ENCODE measurements at places on chromosomes 5 and 9.

- no peak for DNase-seq
Observed at GRCh38 chr5:149544028-149544420, 7.2 kb downstream of the CSNK1A1 start.

DNA sequence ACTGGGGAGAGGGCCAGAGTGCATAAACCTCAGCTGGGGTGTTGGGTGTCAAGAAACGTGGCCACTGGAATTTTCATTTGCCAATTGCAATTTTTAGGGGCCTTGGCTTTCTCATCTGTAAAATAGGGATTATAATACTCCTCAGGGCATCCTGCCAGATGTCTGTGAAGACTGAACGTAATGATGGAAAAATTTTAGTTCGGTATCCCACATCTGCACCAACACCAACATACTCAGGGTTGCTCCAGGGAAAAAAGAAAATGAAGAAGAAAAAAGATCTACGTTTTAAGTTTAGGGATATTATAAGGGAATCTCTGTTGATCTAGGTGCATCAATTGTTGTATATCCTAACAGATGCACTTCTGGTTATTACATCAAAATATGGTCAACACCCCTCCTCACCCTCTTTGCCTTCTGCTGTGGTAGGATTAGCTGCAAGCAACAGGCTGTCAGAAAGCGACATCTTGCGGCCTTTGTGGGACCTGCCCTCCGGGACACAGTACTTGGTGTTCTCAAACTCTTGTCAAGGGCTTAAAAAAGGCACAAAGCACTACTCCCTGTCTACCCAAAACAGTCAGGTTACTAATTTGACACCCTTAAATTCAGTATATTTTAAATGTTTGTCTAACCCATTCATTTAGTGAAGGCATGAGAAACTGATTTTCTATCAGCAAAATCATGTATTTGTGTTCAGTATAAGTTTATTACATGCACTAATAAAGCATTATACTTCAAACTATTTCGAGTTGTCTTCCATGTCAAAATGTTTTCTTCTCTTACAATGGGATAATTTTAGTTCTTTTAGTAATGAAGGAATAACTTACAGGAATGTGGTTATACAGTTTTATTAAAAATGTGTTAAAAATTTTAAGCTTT lies 8.3 kb upstream of the TBC1D2 start:
- peak; percentile 58 for DNase-seq

DNA sequence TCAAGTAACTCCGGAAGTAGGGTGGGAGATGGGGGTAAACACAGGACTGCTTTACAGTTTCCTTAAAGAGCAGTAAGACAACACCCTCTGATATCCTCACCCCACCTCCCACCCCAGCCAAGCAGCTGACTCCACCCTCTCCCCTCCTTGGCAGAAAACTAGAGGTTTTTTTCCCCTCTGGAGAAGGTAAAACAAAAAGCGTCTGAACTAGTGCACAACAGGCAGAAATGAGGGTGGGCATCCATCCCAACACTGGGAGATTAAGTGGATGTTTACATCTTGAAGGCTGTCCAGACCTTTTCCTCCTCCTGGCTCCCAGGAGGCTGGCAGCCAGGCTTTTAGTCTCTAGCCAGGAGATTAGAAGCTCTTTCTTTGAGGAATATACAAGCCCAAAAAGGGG lies 13.9 kb upstream of the CTNNAL1 start:
- no peak for DNase-seq

DNA sequence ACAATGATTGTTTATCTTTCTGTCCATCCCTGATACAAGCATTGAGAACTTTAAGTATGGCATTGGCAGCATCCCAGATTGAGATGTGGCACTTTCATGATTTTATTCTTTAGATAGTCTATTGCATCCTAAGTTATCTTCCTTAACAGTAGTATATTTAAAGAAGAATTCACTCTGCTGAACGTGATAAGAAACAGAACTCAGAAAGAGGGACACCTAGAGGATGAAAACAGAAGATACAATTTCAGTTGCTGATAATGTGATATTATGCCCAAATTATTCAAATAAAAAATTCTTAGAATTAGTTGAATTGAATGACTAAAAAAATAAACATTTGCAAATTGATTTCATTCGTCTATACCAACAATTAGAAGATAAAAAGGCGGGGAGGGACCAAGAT lies 218.1 kb upstream of the DMRTA1 start:
- no peak for DNase-seq

DNA sequence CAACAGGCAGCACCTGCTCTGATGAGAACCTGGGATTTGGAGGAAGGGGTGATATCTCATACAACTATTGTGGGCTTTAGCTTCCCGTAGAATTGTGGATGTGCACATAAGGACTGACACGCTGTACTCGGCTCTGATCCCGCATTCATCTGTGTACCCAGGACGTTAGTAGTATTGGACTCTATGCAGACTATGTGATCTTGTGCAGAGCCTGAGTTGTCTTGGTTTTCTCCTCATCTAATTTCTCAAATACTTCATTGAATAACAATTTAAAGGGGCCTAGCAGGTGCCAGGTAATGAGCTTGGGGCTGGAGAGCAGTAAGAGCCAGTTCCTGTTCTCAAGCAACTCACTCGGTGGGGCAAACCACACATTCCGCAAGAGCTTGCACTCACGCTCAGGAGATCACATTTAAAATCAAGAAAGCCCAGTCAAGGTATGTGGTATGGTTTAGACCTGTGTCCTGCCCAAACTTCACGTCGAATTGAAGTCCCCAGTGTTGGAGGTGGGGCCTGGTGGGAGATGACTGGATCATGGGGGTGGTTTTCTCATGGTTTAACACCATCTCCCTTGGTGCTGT lies 14.8 kb downstream of the C5orf15 start:
- DNase-seq, result no peak

- DNase-seq, result no peak
Observed at GRCh38 chr9:114693248-114693855, 11.4 kb upstream of the TEX48 start.

DNA sequence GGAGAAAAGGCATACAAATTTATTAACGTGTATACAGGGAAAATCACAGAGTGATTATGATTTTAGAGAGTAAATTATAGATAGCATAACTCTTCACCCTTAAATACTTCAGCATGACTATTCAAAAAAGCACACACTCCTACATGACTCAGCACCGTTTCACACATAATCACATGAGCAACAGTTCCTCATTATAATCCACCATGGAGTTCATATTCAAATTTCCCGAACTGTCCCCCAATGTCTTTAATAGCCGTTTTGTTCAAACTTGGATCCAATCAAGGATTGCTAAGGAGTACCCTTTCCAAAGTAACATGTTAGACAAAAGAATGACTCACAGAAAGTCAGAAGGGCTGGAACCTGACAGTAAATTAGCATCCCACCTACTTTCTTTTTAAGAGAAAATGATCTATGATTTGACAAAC lies 32.1 kb downstream of the RAPGEF1 start:
- no peak for DNase-seq

- no peak for DNase-seq
Observed at GRCh38 chr5:1272201-1272600, 22.7 kb downstream of the TERT start.

GRCh38 chr5:17037751-17038150 lies 101.7 kb upstream of the MYO10 start:
- no peak for DNase-seq

DNA sequence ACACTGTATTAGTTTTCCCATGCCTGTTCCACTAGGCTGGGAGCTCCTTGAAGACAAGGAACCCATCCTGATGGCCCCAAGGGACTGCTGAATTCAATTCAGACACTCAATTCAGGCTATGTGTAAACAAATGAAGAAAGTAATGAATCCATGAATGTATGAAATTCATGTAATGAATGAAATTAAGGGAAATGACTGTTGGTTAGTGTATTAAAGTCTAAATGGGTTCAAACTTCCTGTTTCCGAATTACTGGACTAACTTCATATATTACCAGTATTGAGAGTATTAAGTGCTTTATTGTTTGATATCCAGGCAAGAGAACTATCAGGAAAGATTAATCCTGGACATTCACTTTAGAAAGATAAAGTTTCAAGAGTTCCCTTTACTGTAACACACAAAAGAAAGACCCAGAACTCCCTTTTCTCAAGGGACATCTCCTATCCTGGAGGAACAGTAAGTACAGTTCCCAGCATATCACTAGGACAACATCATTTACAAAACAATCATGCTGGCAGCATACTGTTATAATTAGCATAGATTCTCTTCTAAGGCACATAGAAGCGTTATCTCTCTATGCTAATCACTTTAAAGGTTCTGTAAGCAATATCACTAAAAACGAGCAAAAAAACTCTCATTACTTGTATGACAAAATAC lies 28.5 kb upstream of the IFNK start:
- no peak for DNase-seq

GRCh38 chr9:92965759-92966517 lies 18.6 kb downstream of the FGD3 start:
- no peak for DNase-seq

DNA sequence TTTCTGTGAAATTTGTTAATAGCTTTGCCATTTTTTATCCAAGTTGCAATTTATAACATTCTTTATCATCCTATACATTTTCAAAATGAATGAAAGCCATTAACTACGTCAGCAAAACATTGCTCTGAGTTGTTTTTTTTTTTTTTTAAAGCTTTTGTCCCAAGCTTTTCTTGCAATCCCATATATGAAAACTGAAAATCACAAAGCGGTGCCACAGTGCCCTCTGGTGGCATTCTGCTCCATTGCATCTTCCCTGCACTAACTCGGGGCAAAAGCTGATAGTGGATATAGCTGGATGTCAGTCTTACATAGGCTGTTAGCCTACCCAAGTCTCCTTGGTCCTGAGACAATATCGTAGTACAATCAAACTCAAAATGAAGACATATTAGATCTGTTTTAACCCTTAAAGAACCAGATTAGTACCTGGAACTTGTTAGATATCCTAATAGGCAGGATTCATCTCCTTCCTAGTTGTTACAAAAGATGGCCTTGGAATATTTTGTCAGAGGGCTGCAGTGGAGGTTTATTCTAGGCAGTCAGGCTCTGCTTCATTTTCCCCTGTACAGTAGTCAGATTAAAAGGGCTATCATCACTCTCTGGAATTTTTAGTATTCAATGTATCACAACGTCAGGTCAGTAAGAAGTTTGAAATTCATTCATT lies 669.9 kb downstream of the PTPRD start:
- peak; percentile 2 for DNase-seq

GRCh38 chr5:132203464-132203818 lies 24.2 kb downstream of the P4HA2 start:
- no peak for DNase-seq

Data from HuH-7.5 (cell line).